Globus pallidus (tissue), 1 donor: ENCODE measurements at places on chromosomes 4 and X.

DNA sequence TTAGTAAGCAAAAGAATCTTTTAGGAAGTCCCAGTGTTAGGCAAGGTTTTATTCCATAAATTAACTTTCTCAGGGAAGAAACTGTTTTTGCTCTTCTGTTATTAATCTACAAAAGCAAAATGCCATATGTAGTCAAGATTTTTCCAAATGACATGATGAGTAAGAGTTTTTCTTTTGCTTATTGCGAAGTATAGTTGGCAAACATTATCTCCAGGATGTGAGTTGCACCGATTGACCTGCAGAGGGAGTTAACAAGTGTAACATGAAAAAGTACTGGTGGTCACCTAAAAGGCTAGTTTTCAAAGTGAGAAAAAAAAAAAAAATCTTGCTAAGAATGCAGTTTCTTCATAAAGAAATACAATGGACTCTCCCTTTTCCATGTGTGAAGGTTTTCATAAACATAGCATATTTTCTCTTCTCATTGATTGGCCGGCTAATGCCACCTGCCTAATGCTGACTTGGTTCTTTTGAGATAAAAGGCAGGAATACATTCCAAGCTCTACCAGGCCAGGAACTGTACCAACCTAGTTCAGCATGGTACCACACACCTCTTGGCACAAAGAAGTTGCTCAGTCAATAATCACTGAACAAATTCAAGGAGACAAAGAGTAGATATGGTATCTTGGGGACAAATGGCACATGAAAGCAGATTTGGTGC, 100.2 kb downstream of the LNX1 start:
- DNase-seq: no peak

- DNase-seq: no peak
Measured at GRCh38 chr4:42159271-42160001, 7.0 kb upstream of the BEND4 start.

DNA sequence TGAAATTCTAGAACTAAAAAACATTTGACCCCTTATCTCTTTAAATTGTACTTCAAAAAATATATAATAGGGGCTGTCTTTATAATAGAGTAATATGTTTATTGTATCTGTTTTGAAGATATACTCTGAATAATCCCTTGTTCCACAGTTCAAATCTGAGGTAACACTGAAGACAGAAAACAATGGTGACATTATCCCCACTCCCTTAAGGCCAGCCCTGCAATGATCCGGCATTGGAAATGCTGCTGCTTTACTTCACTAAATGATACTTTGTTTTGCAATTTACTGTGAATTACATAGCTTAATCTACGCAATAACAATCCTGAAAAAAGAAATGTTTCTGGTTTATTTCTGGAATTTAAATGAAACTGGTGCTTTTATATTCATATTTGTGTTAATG, 34.4 kb upstream of the ZFP42 start:
- peak; percentile 54 for DNase-seq

GRCh38 chrX:34555481-34555880, 101.6 kb downstream of the TMEM47 start:
- no peak for DNase-seq

DNA sequence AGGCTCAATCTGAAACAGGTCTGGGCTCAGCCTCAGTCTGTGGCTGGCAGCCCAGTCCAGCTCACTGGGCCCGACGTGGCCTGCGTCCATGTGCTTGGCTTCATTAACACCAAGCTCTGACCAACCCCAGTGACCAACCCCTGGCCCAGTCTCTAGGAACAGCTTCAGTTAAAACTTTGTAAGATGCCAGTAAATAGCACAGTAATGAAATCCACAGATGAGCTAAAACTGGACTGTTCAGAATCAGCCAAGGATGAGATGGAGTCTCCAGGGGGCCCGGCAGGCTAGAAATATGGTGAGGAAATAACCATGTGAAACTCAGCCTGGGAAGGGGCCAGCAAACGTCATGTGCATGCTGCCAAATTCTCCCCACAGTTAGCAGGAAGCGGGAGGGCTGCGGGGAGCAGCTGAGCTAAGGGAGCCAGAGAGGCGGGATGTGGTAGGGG, 37.1 kb upstream of the XPNPEP2 start:
- peak; percentile 43 for DNase-seq

- DNase-seq: no peak
Measured at GRCh38 chr4:27463816-27464215, 603.2 kb downstream of the STIM2 start.

DNA sequence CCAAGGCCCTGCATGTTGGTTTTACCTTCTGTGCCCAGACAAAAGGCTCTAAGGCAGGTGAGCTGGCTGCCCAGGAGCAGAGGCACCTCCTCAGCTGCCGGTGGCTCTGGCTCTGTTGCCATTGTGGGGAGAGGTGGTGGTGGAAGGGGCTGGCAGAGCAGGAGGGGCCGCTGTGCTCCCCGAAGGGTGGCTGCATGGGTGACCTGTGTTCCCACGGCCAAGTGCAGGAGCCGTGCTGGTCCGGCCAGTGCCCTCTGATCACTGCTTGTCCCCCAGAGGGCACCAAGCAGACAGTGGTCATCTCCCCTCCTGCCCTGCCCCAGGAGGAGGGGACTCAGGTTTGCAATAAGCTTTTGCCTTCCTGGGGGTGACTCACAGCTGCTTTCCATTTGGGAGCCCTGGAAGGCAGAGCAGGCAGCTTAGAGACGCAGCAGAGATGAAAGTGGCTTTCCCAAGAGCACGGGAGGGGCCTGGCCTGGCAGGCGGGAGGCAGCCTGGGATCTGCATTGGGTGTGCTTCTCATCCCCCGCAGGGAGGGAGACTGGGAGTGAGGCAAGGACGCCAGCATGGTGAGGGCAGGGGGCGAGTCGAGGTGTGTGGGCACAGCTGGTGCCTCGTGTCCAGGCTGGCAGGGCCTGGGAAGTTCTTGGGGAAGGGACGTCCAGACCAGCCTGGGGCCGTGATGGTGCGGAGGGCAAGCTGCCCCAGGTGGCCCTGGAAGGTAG, 28.7 kb downstream of the DOK7 start:
- DNase-seq: no peak

GRCh38 chrX:48956728-48957414, 536 bp downstream of the OTUD5 start:
- DNase-seq: no peak

- no peak for DNase-seq
Measured at GRCh38 chrX:110415440-110416170, 57.0 kb downstream of the RTL9 start.

- DNase-seq: no peak
Measured at GRCh38 chrX:49877397-49878101, 1.7 kb upstream of the USP27X start.

DNA sequence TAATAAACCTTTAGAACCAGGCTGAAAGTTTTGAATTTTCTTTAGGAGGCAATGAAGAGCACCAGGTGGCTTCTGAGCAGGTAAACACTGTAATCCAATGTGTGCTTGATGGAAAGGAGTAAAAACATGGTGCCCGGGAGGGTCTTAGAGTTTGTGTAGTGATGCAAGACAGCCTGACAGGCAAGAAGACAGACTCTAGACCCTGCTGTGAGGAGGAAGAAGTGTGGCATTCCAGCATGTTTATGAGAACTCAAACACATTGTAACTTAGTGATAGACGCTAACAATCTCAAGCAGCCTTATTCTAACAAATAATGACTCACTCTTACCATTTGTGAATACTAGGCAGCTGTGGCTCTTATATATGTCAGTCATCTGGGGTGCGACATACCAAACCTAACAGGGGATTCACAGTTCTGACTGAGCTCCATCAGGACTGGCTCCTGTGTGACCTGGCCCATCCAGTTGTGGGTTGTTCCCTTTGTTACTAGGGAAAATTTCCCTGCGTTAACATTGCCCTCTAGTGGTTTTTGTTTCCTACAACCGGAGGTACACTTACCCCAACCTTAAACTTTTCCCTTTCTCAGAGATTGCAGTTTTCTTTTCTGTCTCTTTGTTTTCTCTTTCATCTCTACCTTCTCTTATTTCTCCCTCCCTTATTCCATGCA, 53.8 kb downstream of the VSIG4 start:
- peak; percentile 35 for DNase-seq

- DNase-seq: no peak
Measured at GRCh38 chrX:132263127-132263526, 43.9 kb upstream of the RAP2C start.

GRCh38 chr4:185752872-185753271, 59.1 kb downstream of the SORBS2 start:
- DNase-seq: no peak

DNA sequence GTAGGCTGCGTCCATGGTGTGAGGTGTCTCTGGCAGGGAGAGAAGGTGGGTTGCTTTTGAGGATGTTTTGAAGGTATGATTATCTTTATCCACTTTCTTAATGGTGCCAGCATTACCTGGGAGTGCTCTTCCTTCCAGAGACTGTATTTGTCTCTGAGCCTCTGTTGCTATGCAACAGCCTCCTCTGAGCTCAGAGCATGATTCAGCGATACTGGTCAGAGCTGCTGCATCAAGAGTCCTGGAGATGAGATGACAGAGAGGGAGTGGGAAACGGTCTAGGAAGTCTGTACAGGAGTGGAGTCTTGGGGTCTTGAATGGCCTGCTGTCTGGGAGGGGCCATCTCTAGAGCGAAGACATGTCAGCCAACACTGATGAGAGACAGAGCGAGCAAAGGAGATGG, 104.4 kb upstream of the RAB40AL start:
- DNase-seq: no peak

DNA sequence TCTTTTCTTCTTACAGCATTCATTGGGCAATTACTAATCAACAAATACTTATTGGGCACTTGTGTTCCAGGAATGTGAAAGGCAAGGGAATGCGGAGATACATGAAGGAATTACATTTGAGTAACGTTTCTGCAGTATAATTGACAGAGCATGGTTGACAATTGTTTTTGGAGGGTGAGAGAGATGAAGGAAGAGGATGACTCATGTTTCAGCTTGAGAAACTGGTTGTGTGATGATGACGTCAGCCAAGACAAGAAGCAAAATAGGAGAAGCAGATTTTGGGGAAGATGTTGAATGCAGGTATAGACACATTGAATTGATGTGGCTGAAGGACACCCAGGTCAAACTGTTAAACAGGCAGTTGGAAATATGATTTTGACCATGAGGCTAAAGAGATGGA, 8.0 kb upstream of the CPEB2 start:
- no peak for DNase-seq

- DNase-seq: no peak
Measured at GRCh38 chr4:7040765-7041164, 2.4 kb upstream of the TADA2B start.

DNA sequence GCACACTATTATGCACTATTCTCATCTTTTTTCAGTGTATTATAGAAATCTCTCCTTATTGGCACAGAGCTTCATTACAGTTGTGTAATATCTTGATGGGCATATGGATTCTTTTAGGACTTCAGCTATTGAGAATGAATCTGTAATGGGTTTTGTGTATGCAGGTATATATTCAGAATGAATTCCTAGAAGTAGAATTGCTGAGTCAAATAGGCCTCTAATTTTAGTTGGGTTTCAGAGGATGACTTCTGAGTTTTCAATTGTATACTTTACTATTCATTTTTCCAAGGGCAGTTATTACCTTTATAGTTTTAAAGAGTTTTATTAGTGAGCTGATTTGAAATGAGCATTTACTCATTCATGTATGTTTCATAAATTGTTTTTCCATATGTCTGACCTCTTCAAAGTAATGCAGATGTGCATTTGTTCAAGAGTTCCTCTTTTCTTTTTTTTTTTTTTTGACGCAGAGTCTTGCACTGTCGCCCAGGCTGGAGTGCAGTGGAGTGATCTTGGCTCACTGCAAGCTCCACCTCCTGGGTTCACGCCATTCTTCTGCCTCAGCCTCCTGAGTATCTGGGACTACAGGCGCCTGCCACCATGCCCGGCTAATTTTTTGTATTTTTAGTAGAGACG, 19.5 kb downstream of the CASP6 start:
- no peak for DNase-seq

DNA sequence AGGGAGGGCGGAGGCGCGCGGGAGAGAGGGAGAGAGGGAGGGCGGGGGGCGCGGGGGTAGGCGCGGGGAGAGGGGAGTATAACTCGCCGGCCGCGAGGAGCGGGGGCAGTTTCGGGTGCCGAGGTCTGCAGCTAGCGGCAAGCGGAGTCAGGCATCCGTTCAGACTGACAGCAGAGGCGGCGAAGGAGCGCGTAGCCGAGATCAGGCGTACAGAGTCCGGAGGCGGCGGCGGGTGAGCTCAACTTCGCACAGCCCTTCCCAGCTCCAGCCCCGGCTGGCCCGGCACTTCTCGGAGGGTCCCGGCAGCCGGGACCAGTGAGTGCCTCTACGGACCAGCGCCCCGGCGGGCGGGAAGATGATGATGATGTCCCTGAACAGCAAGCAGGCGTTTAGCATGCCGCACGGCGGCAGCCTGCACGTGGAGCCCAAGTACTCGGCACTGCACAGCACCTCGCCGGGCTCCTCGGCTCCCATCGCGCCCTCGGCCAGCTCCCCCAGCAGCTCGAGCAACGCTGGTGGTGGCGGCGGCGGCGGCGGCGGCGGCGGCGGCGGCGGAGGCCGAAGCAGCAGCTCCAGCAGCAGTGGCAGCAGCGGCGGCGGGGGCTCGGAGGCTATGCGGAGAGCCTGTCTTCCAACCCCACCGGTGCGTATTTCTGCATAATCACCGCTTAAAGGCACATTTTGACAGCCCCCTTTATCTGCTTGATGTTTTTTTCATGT, at the start of gene POU4F2:
Gene POU4F2 (plus strand): TSS at position 108 of the 720 bp plus-strand sequence. CDS start 248 bp downstream, at position 356.
- no peak for DNase-seq

DNA sequence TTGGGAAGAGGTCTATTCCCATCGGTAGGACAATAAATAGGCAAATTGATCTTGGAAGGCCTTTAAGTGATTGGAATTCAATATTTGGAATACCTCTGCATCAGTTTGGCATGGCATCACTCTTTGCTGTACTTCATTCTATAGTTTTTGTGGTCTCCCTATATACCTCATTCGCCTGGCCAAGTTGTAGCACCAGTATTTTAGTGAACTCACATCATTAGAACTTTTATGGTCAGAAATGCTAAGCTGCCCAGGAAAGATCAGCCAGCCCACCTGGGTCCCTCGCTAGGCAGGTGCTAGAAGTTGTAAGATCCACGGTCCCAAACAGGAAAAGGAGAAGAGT, 40.3 kb downstream of the ZCCHC13 start:
- no peak for DNase-seq

DNA sequence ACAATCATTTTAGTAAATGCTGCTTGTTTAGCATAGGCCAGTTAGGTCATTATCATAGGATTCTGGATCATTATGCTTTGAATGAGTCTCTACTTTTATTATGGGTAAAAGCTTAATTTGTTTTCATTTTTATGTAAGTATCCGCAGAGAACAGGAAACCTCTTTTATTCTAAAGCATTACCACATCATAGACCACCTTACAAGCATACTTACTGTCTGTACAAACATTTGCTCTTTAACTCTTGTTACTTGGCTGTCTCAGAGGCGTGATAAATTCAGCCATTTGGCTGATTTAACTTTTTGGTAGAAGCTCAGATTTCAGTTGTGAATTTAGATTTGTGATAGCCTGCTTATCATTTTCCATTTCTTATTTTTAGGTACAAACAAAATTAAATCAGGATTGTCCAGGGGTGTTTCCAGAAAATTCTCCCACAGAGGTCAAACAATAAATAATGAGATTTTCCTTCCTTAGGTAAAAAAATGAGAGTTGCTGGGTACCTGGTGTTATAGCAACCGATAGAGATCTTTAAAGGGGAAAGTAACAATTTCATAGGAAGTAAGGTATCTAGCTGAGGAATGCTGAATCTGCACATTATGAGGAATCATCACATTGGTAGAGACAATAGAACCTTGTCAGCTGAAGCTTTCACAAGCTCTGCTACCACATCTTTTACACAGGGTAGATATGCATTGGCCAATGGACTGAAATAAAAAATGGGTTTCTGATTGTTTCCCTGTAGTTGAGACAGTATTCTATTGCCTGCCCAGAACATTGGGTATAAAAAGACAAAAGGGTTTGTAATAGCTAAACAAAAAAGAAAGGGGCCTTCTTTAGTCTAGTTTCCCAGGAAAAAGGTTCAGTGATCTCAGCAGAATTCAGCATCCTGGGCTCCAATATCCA, 62.5 kb downstream of the NDNF start:
- no peak for DNase-seq

GRCh38 chrX:80335062-80335830, 85.0 kb upstream of the TENT5D start:
- DNase-seq: no peak
